AG09309 (cell line): ENCODE measurements at places on chromosomes 12 and 14.

GRCh38 chr12:130334937-130335336 is 2.8 kb upstream of the PIWIL1 start:
- DNase-seq, result no peak

DNA sequence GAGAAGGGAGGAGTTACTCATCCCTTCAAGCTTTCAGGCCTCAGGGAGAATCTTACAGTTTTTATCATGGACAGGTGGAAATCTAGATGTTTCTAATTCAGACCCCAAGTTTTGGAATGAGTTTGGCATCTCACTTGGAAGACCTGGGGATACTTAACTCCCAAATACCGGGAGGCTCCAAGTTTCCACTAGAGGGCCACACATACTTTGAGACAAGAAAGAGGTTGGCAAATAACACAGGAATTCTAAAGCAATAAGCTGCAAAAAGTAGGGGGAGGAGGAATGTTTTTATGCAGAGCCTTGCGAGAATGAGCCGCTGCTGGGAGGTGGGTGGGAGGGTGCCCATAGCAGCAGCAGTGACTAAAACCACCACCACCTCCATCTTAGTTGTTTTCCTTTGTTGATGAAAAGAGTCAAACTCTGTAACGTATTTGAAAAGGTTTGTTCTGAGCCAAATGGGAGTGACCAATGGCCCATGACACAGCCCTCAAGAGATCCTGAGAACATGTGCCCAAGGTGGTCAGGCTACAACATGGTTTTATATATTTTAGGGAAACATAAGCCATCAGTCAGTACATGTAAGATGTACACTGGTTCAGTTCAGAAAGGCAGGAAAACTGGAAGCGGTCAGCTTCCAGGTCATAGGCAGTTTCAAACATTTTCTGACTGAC is 34.2 kb upstream of the RNASE1 start:
- no peak for DNase-seq

- DNase-seq, result no peak
Observed at GRCh38 chr12:1927051-1927680, 8.7 kb upstream of the CACNA2D4 start.

DNA sequence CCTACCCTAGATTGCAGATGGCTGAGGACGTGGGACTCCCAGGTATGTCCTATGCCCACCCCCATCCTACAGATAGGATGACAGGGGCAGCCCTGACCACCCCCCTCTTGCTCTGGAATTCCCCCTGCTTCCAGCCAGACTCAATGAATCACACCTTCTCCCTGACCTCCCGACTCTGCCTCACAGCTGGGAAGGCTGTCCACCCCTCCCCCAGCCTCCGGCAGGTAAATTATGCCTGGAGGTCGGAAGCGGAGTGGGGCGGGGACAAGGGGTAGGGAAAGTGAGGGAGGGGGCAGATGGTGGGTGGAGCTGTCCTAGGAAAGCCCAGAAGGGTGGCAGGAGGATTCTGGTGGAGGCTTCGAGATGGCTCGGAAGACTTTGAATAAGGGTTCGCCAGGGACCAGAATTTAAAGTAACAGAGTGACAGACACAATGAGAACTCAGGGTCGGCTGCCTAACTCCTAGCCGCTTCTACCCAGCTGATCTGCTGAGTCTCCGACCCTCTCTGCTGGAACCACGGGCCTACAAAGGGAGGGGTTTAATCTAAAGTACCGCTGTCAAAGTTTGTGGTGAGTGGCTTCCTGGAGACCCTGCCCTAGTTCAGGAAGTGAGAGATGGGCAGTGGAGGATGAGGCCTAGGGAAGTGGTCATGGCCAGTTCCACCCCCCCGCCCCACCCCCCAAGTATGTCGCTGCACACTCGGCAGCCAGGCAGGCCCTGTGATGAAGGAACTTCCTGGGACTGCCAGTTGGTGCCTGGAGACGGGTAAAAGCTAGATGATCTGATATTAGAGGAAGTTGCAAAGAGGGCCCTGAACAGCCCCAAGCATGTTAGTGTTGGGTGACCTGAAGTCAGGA is 4.2 kb downstream of the PLEKHG3 start:
- no peak for DNase-seq

DNA sequence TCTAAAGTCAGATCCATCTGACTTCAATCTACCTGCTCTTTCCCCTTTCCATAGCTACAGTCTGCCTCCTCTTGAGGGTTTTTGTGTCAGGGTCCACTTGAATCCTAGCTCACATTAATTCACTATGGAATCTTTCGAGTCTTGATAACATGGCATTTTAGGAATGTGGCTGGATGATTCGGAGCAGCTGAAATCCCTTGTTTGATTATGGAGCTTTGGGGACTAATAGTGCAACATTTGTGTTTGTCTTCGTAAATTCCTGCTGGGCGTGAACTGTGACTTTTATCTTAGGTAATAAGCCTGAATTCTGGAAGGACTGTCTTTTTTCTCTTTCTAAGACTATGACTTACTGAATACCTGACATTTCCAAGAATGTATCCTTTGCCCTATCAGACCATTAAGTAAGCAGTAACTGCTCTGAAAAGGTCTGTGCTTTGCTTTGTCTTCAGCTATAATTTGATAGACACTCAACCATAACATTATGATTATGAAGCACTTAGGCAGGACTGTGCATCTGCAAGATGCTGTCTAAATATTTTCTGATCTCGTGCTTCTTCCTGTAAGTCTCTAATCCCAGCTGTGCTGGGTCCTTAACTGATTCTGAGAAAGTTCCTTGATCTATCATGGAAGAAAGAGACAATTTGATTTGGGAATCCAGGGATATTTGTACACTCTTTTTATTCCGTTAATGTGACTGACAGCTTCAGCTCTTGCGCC is 19.0 kb upstream of the PELI2 start:
- DNase-seq, result no peak

DNA sequence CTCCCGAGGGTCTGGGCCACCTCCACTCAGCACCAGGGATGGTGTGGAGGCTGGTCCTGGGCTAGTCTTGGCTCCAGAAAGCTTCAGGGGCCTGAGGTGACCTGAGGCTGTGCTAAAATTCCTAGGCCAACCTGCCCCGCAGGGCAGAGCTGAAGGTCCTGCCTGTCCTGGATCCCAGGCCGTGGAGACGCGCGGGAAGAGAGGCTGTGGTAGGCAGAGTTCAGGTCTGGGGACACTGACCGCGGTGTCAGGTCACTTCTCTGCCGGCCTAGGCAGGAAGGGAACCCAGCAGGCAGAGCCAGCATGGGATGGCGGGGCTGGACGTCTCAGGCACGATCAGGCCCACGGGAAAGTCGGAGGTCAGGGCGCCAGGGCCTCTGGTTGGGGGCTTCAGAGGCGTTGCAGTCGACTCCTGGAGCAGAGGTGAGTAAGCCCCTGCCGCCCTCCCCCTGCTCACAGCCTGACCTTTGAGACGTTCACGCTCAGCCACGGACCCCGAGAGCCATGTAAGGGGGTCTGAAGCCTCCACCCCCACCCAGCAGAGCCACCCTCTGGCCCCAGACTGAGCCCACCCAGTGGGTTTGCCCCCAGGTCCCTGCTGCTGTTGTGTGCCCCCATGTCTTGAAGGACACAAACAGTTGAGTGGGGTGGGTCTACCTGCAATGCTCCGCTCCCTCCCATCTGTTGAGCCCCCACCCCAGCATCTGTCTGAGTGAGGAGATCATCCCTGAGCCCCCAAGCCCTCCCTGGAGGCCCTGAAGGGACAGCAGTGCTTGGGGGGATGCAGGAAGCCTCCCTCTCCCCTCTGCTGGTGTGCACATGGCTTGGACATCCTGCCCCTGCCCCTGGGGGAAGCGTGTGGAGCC is 142.7 kb downstream of the KIF26A start:
- DNase-seq, result no peak
